ENCODE measurements at places on chromosomes 13 and 19. TPM values are rescaled to one million over a fixed set of nuclear protein-coding genes. Genes with fewer than 3 reads are reported as not detected.

TEX26 gene
- 0.27 TPM for total RNA-seq

- H3K27me3 ChIP-seq, result no peaks in the 10 kb centered on the region
- no peak overlapping the region for H3K27ac ChIP-seq
- H3K4me1 ChIP-seq, result no peaks in the 10 kb centered on the region
Measured at GRCh38 chr19:21900401-21900800, 64.4 kb upstream of the ZNF43 start.

DNA sequence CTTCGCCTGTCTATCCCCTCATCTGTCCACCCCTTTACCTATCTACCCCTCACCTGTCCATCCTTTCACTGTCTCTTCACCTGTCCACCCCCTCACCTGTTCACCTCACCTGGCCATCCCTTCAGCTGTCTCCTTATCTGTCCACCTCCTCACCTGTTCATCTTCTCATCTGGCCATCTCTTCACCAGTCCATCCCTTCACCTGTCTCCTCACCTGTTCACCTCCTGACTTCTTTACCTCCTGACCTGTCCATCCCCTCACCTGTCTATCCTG, 13.2 kb upstream of the KANK2 start:
- H3K27ac ChIP-seq, result no peak overlapping the region
- H3K36me3 ChIP-seq, result peaks cover 63% of the 10 kb centered on the region
- no peaks in the 10 kb centered on the region for H3K27me3 ChIP-seq

- H3K4me1 ChIP-seq, result peaks cover 19% of the 10 kb centered on the region
- H3K27me3 ChIP-seq, result peaks cover 3% of the 10 kb centered on the region
- no peak within 1 kb of the TSS for H3K27ac ChIP-seq
- H3K36me3 ChIP-seq, result no peaks in the 10 kb centered on the region
- H3K4me3 ChIP-seq, result peak within 1 kb of the TSS; percentile 34
Measured at GRCh38 chr19:17376935-17377600, at the start of gene PLVAP. Gene PLVAP (minus strand): TSS chr19:17377342. CDS start chr19:17377288, 54 bp downstream.

AMH gene
- total RNA-seq, result 1.9 TPM

DNA sequence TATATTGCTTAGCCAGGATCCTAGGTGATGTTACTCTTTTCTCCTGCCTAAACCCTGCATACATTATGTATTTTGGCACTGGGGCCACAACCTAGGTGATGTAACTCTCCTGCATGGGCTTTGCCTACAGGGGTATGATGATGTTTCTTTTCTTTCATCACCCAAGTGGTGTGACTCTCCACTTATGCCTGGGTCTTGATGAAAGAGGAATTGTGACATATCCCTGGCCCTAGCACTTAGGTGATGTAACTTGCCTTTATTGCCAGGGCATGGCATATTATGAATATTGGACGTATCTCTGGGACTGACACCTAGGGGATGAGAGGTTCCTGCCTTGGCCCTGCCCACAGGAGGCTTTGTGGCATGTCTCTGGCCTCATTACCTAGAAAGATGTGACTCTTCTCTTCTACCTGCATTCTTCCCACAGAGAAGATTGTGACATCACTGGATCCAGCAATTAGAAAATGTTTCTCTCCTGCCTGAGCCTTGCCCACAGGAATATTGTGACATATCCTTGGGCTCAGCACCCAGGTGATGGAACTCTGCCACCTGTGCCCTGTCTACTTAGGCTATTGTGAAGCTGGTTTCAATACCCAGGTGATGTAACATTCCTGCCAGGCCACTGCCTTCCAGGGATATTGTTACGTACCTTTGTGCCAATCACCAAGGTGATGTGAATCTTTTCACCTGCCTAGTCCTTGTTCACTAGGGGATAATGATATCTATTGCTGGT, 27.3 kb upstream of the ZNF254 start:
- H3K4me1 ChIP-seq, result no peaks in the 10 kb centered on the region
- no peaks in the 10 kb centered on the region for H3K27me3 ChIP-seq
- peaks cover 70% of the 10 kb centered on the region for H3K36me3 ChIP-seq
- H3K4me3 ChIP-seq, result no peak overlapping the region
- no peak for DNase-seq

GRCh38 chr19:21202865-21203494, 61.1 kb downstream of the ZNF431 start:
- no peaks in the 10 kb centered on the region for H3K36me3 ChIP-seq
- DNase-seq, result no peak
- H3K27ac ChIP-seq, result no peak overlapping the region
- H3K4me1 ChIP-seq, result no peaks in the 10 kb centered on the region

GRCh38 chr19:18419195-18419698, at the start of gene SSBP4:
Gene SSBP4 (plus strand): TSS chr19:18419398. CDS start chr19:18419649, 251 bp downstream.
- H3K4me3 ChIP-seq, result peak within 1 kb of the TSS; percentile 80
- peaks cover 80% of the 10 kb centered on the region for H3K4me1 ChIP-seq
- DNase-seq, result peak; percentile 80
- no peaks in the 10 kb centered on the region for H3K27me3 ChIP-seq
- peak within 1 kb of the TSS; percentile 97 for H3K27ac ChIP-seq
- no peaks in the 10 kb centered on the region for H3K36me3 ChIP-seq

DNA sequence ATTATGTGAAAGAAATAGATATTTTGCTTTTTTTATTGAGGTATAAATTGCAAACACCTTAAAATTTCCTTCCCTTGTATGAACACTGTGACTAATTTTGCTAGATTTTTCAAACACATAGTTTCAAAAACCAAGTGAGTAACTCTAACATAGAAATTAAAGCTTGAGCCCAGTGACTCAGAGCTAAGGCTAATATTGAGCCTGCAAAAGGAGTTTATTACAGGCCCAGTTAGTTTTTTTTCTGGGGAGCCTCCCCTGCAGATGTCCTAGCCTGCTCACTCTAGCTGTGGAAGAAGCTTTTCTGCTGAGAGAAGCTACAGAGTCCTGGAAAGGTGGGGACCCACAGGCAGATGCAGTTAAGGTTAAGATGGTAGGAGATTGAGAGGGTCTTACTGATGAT, 3.4 kb downstream of the ZNF430 start:
- no peak overlapping the region for H3K27ac ChIP-seq
- no peaks in the 10 kb centered on the region for H3K27me3 ChIP-seq
- H3K36me3 ChIP-seq, result peaks cover 45% of the 10 kb centered on the region
- no peak overlapping the region for H3K4me3 ChIP-seq

DNA sequence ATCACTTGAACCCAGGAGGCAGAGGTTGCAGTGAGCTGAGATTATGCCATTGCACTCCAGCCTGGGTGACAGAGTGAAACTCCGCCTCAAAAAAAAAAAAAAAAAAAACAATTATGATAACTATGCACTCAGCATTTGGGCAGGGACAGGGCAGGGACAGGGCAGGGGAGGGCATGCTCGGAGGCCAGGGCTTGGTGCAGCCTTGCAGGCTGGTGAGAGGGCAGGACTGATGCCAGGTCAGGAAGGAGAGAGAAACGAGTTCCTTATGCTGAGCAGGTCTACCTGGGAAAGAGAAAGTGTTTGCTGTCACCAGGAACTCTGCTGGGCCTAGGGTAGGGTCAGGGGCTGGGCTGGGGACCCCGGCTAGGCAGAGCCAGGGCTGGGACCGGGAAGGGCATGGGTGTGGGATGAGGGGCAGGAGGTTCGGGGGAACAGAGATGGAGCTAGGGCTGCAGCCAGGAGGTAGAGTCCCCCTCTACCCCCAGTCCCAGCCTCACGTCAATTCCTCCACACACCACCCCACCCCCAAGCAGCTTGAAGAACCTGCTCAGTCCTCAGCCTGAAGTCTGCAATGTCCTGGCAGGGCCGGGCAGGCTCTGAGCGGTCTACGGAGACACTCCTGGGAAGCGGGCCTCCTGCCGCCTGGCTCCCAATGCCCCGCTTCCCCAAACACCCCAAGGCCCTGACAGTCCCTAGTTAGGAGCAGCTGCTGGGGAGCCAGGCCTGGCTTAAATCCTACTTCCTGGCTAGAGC, 2.8 kb downstream of the FXYD3 start:
- H3K27ac ChIP-seq, result peak overlapping the region; percentile 79
- H3K4me3 ChIP-seq, result peak overlapping the region; percentile 39
- peak; percentile 87 for DNase-seq
- no peaks in the 10 kb centered on the region for H3K36me3 ChIP-seq

DNA sequence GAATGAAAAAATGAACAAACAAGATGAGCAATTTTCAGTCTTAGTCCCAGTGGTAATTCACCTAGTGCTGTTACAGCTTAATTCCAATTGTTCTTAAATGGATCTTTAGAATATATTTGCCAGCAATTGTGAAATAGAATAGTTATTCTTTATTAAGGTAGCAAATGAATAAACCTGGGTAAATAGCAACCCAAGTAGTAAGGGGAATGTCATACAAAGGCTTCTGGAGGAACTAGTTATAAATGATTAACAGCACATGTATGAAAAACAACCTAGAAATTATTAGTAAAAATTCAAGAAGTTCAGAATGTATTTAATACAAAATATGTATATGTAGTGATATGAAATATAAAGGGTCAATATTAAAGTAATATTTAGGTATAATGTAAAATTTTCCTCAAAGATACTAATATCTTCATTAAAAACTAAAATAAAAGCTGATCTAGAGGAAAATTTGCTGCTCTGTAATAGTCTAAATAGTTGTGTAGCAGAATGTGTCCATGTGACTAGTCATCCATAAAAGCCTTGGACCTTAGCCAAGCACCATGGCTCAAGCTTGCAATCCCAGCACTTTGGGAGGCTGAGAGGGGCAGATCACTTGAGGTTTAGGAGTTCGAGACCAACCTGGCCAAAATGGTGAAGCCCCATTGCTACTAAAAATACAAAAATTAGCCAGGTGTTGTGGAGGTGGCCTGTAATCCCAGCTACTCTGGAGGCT, 535.9 kb upstream of the ATXN8OS start:
- H3K36me3 ChIP-seq, result no peaks in the 10 kb centered on the region
- H3K4me1 ChIP-seq, result no peaks in the 10 kb centered on the region

GRCh38 chr19:34851277-34851804, 75.4 kb upstream of the ZNF30 start:
- H3K4me1 ChIP-seq, result no peaks in the 10 kb centered on the region
- no peaks in the 10 kb centered on the region for H3K36me3 ChIP-seq
- no peaks in the 10 kb centered on the region for H3K27me3 ChIP-seq
- no peak for DNase-seq

All from lower lobe of right lung (tissue), 2 donors.